Activated naive CD8-positive, alpha-beta T cell treated with anti-CD3 and anti-CD28 coated beads for 36 hours (primary cell): ENCODE measurements at places on chromosomes 1 and 21. TPM values are rescaled to one million over a fixed set of nuclear protein-coding genes. Genes with fewer than 3 reads are reported as not detected.

GRCh38 chr1:19835578-19835977, 20.5 kb upstream of the RNF186 start:
- no peak for DNase-seq

GRCh38 chr1:61046434-61046833, 35.9 kb upstream of the NFIA start:
- DNase-seq: no peak

GRCh38 chr21:37454869-37455503, 88.4 kb downstream of the DYRK1A start:
- DNase-seq: no peak

- peak; percentile 82 for DNase-seq
These were observed 595 bp upstream of the CAP1 start for GRCh38 chr1:40039757-40040510.

- DNase-seq: no peak
These were observed 270.2 kb downstream of the FOXD2 start for GRCh38 chr1:47708019-47708535.

DNA sequence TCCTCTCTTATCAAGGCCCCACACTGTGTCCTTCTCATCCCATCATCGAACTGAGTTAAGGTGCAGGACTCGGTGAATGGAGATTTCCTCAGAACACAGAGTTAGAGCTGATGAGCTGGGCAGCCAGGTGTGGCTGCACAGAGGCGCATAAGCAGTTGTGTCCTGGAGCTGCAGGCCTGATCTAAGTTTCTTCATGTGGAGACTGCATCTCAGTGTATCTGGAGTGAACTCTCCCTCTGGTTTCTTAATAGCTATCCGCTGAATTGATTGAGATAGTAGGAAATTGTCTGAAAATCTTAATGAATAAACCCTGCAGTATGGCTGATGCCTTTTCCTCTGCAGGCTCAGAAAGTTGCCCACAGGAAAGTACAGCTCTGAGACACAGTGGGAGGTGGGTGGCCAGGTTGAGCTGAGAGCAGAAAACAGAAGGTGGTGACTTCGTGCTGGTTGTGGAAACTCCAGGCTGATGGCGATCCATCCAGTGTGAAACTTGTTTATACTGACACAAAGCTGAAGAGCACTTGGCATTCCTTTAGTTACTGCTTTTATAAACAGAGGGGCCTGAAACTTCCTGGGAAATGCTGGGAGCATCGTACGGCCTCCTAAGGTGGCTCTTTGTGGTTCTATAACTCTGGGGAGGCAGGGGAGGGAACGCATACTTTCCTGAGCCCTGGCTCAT, 67.4 kb upstream of the F3 start:
- DNase-seq: no peak

DNA sequence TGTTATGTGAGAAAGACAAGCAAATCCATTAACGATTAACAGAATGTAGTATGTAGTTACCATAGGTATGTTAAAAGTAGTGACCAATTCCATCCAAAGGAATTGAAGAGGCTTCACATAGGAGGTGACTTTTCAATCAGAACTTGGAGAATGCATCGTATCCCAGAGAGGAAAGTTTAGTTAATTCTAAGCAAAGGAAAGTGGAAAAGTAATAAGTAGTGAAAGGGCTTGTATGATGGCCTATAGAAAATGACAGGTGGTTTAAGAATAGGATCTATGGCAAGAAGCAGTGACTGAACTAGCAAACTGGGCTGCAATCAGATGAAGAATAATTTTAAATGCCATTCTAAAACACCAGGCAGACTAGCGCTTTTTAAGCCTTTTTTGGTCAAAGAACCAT, 16.6 kb downstream of the SCMH1 start:
- DNase-seq: no peak

DNA sequence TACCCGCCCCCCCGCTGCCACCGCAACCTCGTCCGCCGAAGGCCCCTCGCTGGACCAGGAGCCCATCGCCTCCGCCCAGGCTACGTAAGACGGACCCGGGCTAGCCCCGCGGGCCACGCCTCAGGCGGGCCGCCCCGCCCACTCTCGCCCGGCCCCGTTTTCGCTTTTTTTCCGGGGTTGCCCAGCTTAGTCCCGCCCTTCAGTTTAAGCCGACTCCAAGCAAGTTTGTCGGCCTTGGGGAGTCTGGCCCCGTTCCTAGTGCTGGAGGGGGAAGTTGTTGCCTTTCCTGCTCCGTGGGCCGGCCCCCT, 3.0 kb downstream of the RUSC1 start:
- peak; percentile 88 for DNase-seq

DNA sequence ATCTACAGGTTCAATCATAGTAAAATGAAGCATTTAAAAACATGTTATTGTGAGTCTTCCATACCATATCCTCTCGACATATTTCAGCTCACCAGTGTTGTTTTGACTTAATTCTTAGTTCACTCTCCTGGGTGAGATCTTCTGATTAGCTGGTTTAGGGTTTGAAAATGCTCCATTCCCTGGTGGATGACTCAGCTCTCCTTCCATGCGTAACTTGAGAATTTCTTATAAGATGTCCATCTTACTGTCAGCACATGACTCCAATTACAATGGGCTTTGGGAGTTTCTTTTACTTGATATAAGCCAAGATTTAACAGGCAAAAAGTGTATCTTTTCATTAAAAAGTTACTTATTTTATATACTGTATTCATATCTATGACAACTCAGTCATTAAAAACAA, 476.5 kb downstream of the BRINP3 start:
- no peak for DNase-seq

GRCh38 chr1:156421062-156421938, 52.3 kb downstream of the RHBG start:
- peak; percentile 73 for DNase-seq

- DNase-seq: peak; percentile 62
These were observed 10.1 kb upstream of the XCL2 start for GRCh38 chr1:168553680-168554553.

GRCh38 chr1:53057127-53057526, 4.9 kb upstream of the PODN start:
- DNase-seq: no peak

DNA sequence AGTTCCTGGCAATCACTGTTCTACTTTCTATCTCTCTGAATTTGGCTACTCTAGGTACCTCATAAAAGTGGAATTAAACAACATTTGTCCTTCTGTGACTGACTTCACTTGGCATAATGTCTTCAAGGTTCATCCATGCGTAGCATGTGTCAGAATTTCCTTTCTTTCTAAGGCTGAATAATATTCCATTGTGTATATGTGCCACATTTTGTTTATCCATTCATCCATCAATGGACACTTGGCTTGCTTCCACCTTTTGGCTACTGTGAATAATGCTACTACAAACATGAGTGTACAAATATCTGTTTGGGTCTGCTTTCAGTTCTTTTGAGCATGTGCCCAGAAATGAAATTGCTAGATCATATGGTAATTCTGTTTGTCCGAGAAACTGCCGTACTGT, 14.7 kb downstream of the CACHD1 start:
- DNase-seq: no peak

TMPRSS2 gene
- not detected for total RNA-seq

COL6A1 gene
- 5.2 TPM for total RNA-seq

NUF2 gene
- total RNA-seq: 43.5 TPM

RHOU gene
- 1.0 TPM for total RNA-seq

TSSK3 gene
- 0.48 TPM for total RNA-seq

MANEAL gene
- 1.5 TPM for total RNA-seq

RPF1 gene
- total RNA-seq: 68.3 TPM
